Fibroblast of the conjunctiva (primary cell): ENCODE measurements at places on chromosomes 3 and 15.
A peak's percentile ranks its signal among the peaks of the same experiment; 100 is the strongest.

DNA sequence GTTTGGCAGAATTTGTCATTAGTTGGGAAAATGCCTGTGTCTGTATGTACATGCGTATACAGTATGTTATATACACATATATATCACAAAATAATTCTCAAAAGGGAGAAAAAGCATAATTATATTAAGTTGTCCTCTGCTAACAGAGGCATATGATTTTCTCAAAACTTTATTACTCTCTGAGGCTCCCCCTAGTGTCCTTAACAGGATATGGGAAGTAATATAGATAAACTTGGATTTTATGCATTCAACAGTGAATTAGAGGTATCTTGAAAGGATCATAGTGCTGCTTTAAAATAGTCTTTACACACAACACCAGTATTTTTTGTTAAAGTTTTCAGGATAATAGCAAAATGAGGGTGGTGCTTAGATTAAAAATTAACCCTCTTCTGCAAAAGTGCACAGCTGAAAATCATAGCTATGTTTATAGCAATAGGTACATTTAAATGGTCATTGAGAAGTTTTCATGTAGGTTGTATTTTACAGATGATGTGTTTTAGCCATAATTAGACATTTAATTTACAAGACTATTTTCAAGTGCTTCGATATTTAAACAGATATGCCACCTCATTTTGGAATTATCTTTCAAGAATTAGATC is 454.0 kb upstream of the ROBO2 start:
- no peak for DNase-seq

DNA sequence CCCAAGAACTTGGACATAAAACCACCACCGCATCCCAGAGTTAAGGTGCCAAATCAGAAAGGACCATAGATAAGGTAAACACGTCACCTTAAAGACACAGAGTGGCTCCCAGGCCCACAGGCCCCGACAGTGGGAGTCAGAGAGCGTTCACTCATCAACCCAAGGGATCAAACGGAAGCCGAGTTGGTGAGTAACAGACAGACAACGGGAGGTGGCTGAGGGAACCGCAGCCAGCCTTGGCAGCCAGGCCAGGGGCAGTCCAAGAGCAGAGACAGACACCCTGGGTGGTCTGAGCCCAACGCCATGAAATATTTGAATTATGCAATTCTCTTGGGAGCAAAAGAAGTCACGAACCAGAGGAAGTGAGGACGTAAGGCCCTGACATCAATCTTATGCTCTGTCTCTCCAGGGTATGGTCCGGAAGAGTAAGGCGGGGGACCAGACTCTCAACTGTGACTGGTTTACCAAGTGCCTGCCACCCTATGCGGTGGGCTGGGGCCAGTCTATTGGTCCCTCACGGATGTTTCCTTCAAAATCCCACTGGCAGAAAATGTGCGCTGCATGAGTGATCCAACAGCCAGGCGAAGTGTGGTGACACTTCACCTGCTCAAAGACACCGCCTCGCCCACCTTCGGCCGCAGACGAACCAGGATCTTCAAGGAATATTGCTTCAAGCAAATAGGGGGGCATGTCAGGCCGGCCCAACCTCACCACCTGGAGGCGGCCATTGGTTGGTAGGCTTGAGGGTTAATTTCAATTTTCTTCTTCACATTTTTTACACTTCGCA is 34.3 kb downstream of the TMEM44 start:
- no peak for DNase-seq

DNA sequence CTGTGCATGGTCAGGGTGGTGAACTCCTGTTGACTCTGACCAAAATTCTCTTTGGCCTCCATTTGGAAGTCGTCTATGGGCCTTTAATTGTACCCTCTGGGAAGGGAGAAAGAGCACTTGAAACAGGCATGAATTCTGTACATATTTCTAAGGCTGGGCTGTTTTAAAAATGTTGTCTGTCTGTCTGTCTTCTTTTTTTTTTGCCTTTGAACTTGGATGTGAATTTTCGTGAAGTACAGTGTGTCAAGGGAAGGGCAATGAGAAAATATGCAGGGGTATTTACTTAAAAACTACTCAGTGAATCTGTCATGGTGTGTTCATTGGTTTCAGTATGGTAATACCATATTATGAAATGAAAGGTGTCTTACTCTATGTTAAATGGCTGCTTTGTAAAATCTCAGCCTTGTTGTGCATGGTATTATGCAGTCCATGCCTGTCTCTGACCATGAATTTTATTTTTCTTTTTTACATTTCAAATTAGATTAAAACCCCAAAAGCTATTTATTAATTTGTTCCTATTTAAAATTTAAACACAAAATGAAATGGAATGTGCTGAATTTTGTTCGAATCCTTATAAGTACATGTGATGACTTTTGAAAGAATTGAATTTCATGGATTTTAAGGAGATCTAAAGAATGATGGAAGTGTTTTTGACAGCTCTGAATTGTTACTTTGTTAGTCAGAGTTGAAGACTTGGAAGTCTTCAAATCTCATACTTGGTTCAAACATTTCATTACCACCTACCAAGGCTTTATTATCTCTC is 51.1 kb downstream of the RARB start:
- no peak for DNase-seq

DNA sequence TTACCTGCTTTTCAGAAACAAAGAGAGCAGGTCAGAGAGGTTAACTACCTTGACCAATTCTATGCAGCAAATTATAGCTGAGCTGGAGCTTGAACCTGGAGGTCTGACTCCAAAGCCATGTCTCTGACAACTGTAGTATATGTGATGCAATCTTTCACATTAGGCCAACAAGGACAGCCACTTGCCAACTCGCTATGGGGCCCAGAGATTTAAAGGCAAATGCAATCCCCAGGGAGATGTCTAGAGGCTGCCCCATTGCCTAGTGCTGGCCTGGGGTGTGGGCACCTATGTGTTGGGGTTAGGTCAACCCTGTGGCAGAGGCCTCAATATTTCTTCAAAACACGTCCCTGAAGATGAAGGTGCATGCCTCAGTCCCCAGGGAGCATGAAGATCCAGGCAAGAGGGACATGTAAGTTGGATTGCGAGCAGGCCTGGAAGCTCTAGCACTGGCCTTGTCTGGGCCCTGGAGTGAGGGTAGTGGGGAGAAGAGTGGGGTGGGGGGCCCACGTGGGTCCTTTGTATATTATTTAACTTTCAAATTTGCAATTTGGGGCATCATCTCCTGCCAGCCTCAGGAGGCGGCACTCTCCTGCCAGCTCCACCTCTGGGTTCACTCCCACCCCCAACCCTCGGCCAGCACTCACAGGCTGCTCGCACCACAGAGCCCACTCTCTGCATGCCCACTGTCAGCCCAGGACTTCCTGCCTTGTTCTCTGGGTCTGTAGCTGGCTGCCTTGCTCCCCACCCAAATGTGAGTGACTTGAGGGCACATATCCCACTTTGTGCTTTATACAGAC is 64.3 kb downstream of the SLC12A8 start:
- no peak for DNase-seq

DNA sequence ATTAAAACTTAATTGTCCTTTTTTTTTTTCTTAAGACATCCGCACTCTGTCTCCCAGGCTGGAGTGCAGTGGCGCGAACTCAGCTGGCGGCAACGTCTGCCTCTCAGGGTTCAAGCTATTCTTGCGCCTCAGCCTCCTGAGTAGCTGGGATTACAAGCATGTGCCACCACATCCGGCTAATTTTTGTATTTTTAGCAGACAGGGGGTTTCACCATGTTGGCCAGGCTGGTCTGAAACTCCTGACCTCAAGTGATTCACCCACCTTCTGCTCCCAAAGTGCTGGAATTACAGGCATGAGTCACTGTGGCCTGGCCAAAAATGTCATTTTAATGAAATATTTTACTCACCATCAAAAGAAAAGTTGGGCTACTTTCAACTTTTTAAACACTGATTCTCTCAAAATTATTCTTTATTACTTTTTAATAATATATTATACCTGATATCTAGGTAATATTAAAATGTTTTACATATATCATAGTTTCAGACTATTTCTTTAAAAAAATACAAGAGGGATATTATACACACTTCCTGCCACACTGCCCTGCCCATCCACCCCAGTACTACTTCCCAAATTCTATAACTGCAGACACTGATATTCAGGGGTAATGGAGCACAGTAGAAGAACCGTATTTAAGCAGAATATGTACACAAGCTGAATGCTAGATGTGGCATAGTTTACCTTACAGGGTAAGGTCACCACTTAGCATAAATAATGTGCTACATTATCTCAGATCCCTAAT is 723.9 kb upstream of the ZNF385D start:
- DNase-seq, result peak; percentile 8

- DNase-seq, result no peak
Observed at GRCh38 chr3:143184099-143184498, 64.5 kb downstream of the CHST2 start.

DNA sequence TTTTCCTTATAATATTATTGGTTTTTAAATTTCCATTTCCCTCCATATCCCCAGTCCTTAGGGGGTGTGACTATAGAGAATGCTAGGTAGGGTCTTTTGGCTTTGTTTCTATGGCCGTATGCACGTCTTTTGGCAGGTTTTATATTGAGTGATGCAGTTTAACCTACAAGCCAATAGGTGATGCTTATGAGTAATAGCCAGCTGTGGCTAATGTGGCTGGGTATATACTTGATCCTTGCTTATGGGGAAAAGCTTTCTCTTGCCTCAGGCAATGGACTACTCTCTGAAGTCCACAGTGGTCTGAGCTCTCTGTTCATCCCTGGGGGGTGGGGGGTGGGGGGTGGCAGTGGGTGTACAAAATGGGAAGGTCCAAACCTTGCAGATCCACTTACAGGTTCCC is 223.9 kb downstream of the MFSD1 start:
- no peak for DNase-seq

DNA sequence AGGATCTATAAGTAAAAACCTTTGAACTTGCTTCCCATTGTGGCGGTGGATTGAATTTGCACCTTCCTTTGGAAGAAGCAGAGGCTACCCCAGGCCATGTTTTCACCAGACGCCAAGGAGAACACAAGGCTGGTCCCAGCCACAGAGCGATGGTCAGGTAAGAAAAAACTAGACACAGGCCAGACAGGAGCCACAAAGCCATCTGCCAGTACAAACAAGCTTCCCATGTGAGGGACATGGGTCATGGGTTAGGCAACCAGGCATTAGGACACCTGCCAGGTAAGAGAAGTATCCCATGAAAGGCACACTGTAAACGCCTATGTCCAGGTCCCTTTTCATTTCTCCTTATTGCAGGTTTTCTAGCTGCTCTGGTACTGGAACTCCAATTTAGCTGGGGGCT is 190.2 kb downstream of the KLF13 start:
- no peak for DNase-seq

DNA sequence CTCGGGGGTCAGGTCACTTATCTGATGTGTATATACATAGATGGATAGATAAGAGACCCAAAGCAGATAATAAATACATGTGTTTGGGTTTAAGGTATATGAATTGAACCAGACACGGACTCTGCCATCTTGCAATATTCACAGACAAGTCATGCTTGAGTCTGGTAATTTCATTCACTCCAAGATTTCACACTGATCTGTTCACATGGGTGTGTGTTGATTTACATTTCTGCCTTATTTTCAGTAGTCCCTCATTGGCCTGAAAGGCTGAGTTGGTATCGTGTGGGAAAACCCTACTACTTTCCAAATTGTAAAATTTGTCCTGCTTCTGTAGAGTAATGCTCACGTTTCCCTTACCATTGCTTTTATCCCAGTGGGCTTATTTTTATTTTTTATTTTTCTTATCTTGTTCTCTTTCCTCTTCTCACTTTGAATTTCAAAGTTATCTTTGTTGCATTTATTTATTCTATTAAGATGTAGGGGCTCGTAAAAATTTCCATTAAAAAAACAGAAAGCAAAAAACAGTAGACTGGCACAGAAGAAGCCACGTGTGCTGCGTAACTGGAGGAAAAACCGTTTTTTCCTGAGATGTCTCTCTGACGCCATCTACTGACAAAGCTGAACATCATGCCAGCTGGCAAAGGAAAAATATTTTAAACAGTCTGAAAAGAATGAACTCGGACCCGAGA is 10.8 kb upstream of the MFSD1 start:
- DNase-seq, result peak; percentile 75

DNA sequence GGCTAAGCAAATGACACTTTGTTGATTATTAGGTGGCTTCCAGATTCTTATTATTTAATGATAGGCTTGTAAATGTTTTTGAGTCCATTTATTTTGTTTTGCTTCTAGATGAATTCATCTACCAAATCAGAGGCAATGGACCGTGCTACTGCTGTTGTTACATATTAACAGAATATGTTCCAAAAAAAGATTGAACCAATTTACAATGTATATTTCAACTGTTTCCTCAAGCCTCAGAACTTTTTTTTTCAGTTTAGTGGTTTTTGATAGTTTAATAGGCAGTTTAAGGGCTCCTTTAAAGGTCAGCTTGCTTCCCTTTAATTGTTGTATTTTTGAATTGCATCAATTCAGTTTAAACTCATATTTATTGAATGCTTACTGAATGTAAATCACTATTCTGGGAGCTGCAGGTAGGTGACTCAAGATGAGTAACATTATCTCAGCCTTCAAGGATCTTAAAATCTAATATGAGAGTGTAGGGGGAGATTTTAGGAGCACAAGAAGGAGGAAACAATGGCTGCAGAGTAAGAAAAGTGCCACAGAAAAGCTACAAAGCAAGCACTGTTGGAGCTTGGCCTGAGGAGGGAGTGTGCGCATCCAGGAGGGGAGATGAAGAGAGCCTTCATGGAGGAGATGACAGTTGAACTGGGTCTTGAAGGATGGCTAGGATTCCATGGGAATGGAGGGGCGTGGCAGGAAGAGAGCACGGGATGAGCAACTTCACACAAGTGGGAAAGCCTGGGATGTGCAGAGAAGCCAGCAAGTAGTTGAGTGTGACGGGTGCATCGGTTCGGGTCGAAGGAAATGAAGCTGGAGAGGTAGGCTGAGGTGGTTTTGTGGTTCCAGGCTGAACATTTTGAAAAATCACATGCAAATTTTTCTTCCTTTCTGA is 14.7 kb downstream of the MAP2K1 start:
- DNase-seq, result no peak

GRCh38 chr3:25453619-25454004 is 25.5 kb downstream of the RARB start:
- no peak for DNase-seq

DNA sequence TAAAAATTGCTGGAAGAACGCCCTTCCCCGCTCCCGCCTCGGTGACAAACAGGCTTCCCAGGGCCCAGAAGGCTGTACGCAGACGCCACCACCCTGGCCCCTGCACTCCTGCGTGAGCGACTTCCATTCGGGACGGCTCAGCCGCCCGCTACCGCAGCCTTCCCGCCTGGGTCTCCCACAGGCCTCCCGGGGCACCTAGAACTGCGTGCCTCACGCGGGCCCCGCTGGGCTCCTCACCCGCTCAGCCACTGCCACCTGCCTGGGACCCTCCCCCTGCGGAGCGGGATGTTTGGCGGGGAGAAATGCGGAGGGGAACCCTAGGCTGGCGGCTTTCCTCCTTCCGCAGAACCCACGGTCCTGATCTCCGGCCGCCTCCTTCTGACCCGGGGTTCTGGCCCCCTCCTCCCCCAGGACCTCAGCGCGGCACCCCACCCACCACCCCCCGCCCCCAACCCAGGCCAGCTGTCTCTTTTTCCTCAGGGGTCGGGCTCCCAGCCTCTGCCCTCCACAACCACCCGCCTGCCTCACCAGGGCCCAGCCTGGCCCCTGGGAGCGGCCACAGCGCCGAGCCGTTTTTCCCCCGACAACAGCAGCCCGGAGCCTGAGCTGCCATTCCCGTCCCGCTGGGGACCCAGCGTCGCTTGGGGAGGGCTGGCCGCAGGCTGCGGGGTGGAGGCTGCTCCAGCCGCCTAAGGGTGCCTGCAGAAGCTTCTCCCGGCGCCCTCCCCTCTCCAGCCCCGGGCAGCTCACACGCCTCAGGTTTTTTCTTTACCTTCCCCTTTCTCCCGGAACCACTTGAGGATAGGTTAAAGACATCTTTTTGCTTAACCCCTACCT is 27.6 kb upstream of the RAB7A start:
- no peak for DNase-seq
